ENCODE measurements at places on chromosomes 3 and 15.

- no peak for DNase-seq
Observed at GRCh38 chr3:161305095-161305991, 66.0 kb downstream of the SPTSSB start.

- no peak for DNase-seq
Observed at GRCh38 chr3:4849136-4849535, 130.1 kb upstream of the BHLHE40 start.

DNA sequence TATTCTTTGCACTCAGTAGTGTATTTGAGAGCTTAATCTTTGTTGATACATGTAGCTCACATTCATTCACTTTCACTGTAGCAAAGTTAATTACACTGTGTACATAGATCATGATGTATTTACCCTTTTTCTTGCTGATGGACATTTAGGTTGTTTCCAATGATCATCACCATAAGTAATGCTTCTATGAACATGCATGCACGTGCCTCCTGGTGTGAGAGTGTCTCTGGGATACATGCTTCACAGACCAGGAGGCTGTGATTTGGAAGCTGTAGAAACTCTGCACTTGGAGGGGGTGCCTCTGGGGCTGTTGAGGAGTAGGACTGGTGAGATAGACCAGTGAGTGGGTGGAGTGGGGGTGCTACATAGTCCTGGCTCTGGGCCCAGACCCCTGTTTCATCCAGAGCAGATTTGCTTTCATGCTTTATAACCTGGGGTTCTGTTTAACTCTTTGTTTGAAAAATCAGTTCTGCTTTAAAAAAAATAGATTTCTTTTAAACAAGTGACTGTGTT is 18.2 kb upstream of the SMAD3 start:
- DNase-seq = no peak

DNA sequence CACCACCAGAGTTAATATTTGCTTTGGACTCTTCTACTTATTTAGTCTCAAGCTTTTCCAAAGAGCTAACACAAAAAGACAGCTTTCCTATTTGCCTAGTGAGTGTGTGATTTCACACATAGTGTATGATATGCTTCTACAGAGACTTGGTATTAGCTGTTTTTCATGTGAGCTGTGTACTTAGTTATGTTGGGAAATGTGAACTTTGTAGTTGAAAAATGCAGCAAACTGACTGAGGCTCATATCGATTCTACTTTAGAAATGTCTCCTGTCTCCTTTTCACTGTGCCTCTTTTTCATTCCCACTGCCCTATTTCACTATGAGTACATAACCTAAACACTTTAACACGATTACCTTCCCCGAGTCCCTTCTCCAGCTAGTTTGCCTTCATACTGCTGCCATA is 136.5 kb downstream of the ALCAM start:
- no peak for DNase-seq

- DNase-seq = peak; percentile 80
Observed at GRCh38 chr15:77944002-77944867, 133.3 kb downstream of the TBC1D2B start.

GRCh38 chr3:80159990-80160506 is 392.2 kb upstream of the ROBO1 start:
- DNase-seq = no peak

- DNase-seq = no peak
Observed at GRCh38 chr15:26660241-26660640, 112.6 kb downstream of the GABRB3 start.

GRCh38 chr15:27899583-27900285 is 199.4 kb downstream of the OCA2 start:
- no peak for DNase-seq

DNA sequence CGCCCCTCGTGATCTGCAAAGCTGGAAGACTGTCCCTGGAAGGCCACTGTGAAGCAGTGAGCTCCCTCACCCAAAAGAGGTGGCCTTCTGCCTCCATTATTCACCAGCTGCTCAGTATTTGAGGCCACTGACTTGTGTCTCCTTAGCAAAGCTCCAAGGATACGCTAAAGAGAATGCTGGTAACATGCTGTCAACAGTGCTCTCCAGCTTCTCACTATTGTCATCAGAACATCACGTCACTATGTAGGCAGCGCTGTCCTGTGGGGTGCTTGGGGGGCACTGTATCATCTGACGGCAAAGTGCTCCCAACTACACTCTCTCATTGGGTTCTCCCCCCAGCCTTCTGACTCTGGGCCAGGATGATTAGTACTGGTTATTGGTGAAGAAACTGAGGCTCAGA is 14.3 kb downstream of the ITIH4 start:
- no peak for DNase-seq

- no peak for DNase-seq
Observed at GRCh38 chr3:129449279-129450115, 9.5 kb downstream of the IFT122 start.

- DNase-seq = no peak
Observed at GRCh38 chr3:192435241-192435640, 292.1 kb downstream of the FGF12 start.

DNA sequence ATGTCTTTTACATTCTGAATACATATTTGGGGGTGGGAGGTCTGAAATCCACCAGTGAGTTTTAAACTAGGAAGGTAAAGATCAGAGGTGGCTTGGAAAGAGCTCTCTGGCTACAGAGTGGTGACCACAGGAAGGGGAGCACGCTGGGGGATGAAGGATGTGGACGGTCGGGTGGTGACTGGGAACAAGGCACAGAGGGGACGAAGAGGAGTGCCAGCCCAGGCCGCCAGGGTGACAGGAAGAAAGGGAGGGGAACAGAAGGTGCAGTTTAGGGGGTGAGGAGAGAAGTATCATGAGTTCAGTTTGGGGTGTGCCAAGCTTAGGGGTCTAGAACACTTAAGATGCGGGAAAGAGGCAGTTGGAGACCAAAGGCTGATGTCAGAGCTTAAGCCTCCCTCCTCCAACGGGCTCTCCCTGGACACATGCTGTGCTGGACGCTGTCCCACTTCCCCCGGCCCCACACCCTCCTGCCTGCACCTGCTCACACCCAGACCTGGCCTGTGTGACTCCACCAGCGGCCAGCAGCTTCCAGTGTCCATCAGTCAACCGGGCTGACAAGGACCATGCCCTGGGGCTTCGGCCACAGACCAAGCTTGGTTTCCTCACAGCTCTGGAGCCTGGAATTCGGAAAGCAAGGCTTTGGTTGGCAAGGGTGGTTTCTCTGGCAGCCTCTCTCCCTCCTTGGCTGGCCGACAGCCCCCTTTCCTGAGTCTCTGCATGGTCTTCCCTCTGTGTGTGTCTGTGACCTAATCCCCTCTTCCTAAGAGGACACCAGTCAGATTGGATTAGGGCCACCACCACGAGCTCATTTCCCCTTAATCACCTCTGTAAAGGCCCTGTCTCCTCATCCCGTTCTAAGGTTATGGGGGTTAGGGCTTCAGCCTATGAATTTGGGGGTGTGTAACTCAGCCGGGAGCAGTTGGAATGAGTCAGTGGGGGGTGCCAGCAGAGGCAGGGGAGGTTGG is 120.4 kb upstream of the IQSEC1 start:
- DNase-seq = no peak

GRCh38 chr3:53721187-53722119 is 124.8 kb downstream of the CHDH start:
- DNase-seq = no peak

GRCh38 chr3:50587373-50587772 is 18.1 kb downstream of the HEMK1 start:
- no peak for DNase-seq

GRCh38 chr3:150256318-150256717 is 151.8 kb upstream of the TSC22D2 start:
- DNase-seq = no peak

- no peak for DNase-seq
Observed at GRCh38 chr3:149723781-149724180, 28.5 kb downstream of the COMMD2 start.

DNA sequence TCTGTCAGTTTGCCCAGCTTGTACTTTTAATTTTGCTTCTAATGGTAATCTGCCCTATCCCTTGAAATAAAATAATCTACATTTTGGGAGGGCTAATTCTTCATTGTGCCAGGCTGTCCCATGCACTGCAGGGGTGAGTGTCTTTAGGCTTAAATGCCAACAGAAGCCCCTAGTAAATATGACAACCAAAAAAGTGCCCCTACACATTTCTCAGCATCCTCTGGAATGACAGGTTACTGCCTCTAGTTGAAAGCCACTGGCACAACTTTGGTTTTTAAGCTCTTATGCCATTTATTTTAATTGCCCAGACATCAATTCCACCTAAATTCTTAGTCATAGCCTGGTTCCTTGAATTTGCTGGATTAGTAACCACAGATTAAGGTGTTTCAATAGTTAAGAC is 3.4 kb downstream of the EPM2AIP1 start:
- no peak for DNase-seq

DNA sequence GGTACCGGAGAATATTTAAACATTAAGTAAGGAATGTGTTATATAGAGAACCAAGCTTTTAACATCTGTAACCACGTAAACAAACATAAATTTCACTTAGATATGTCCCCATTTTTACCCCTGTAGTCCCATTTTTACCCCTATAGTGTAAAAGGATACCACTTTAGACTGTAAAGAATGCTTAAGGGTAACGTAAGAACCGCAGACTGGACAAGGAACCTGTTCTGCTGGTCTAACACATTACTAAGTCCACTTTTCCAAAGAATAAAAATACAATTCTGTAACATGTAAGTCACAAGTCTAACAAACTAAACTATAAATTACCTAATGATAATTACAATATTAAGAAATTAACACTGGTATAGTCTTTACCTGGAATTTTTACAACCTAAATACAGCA is 2.9 kb downstream of the SLC12A6 start:
- no peak for DNase-seq

DNA sequence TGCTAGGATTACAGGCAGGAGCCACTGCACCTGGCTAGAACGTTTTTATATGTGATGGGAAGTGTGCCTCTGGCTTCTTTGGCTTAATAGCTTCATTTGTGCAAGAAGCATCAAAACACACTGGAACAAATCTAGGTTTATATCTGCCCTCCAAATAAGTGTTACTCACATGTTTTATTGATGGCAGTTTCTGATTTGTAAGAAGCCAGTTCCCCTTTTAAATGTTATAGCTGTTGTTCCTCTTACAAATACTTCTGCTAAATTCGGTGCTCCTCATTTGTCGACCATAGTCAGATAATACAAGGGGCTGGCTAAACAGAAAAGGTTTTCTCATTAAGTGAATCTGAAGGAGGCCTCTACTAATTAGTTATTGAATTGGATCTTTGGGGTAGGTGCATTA is 307.1 kb upstream of the SEMA6D start:
- DNase-seq = no peak

GRCh38 chr3:10011631-10012030 is 14.6 kb upstream of the FANCD2 start:
- DNase-seq = no peak

DNA sequence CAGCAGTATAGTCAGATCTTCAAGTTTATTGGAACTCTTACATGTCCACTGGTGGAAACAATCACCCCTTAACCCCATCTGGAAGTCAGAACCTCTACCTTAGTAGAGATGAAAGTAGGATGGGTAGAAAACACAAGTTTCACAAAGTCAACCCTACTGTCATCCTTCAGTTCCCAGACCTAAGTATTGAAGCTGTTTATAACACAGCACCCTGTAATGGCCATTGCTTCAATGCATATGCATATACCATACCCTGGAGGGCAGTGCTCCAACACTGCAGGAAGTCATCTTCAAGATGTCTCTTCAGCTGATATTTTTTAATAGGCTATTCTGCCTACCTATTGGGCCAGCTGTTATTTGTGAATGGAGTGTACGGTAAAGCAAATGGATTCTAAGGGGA is 241.3 kb downstream of the UBE2E2 start:
- no peak for DNase-seq

DNA sequence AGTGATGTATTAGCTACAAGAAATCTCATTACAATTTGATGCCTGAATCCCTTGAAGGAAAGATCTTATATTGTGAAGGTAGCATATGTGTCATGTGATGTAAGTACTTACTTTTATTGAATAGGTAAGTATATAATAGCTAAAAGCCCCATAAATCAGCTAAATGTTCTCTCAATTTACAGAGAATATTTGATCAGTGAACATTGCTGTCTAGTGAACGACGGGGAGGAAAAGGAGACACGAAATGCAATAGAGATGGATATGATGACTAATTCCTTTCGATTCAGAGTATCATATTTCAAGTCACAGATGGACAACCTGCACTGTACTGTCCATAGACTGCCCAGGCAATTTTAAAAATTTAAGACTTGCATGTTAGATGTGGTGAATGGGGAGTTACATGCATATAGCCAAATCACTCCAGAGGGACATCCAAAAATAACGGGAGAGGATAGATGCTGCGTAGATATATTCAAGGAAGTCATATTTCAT is 462.1 kb upstream of the CDIN1 start:
- DNase-seq = no peak

GRCh38 chr15:84034578-84035398 is 200.8 kb upstream of the GOLGA6L4 start:
- DNase-seq = no peak

GRCh38 chr15:65926899-65927298 is 57.6 kb downstream of the RAB11A start:
- no peak for DNase-seq

DNA sequence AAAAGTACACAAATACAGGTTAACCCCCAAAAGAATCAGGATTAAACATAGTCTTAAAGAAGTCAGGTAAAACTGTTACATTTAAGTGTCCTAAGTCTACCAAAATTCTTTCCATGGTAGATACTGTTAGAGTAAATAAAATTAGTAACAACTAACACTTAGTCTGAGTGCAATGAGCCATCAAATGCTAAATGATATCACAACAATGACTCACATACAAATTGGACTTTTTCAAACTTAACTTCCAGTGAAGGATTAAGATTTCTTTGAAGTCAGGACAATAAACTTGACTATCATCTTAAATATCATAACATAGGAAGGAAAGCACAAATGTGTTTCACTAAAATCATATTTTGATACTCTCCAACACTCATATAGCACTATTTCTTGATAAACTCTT is 43.9 kb downstream of the ZNF148 start:
- no peak for DNase-seq

GRCh38 chr3:39015418-39015817 is 36.3 kb downstream of the SCN11A start:
- no peak for DNase-seq

DNA sequence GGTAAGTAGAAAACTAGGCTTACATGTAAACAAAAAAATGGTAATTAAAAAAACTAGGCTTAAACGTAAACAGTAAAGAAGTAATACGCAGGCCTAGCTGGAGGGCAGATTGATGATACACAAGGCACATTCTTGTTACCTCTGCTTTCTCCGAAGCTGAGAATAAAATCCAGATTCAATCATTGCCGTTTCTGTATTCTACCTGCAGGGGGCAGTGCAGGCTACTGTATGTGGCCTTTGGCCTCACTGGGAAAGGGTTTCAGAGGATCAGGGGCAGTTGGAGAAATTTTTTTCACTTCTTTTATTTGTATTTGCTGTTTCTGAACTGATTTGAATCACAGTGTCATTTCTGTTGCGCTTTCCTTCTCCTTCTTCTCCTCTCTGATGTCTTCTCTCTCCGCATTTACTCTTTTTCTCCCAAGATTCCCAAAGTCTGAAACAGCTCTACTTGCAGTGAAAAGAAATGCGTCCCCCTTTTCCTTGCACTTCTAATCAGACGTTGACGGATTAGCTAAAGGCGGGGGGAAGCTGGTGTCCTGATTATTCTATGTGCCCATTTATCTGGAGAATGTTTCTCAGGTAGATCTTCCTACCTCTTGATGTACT is 67.1 kb upstream of the MCTP2 start:
- peak; percentile 68 for DNase-seq
